Fibroblast of upper back skin (primary cell): ENCODE measurements at places on chromosomes 12 and 14.

DNA sequence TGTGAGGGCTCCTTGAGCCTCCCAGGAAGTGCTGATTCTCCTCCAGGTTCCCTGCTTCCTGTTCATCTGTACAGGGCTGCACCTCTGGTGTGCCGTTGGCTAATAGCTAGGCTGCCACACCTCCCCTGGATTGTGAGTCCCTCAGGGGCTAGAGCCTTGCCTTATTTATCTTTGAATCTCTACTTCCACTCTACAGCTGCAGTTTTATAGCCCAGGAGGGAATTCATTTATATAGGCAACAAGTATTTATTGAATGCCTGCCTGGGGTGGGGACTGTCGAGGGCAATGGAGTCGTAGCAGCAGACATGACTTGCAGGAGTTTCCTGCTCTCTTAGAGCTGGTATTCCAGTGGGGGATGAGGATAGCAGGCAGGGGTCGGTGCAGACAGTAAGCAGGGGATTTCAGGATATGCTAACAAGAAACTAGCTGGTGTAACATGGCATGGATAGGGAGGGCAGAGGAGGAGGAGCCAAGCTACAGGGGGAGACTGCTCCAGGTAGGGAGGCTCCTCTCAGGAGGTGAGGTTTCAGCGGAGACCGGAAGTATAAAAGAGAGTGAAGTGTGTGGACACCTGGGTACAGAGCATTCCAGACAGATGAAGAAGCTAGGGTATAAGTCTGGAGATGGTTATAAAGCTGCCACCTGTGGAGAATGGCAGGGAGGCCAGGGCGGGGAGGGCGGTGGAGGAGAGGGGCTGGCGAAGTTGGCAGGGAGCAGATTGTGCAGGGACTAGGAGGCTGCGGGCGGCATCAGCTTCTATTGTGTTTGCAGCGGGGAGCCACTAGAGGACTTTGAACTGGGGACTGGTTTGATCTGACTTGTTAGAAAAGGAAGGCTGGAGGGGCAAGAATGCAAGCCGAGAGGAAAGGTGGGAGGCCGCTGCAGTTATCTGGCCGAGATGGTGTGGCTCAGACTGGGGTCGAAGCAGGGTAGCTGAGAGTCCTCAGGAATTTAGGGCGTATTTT lies 17.2 kb downstream of the USP30 start:
- no peak for DNase-seq

DNA sequence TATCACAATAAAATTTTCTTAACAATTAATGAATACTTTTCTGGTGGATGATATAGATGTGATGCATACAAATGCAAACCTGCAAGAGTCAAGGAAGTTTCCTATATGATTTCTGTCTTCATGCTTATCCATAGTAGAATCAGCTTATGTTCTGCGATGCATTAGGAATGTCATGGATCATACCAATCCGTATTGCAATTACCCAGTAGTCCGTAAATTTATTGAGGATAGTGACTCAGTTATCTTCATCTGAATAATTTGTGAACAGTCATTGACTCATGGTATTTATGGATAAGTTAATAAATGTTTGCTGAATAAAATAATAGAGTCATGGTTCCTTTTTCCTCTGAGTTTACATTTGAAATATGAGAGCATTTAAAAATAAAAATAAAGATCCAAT lies 483.4 kb downstream of the LRFN5 start:
- DNase-seq: peak; percentile 17

- no peak for DNase-seq
Measured at GRCh38 chr12:40058721-40059190, 47.1 kb downstream of the SLC2A13 start.

- DNase-seq: peak; percentile 63
Measured at GRCh38 chr12:5806371-5807089, 138.5 kb downstream of the ANO2 start.
